ENCODE measurements at places on chromosomes 7 and 10. TPM values are rescaled to one million over a fixed set of nuclear protein-coding genes. Genes with fewer than 3 reads are reported as not detected.

GRCh38 chr7:95102662-95103061 is 195.3 kb downstream of the PPP1R9A start:
- no peak for DNase-seq

DNA sequence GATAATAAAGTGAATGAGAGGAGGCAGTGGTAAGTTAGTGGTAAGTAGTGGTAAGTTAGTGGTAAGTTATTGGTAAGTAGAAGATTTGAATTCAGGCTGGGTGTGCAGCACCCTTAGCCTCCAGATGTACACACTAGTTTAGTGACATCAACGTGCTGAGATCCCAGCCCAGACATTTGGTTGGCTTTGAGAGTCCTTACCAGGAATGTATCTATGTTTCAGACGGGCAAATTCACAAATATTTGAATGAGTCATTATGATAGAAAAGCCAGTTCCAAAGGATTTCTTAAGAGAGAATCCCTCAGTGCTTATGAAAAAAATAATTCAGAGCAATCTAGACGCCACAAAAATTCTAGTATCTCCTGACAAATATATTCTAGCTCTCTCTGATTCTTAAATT is 70.0 kb downstream of the ARL4A start:
- DNase-seq: no peak

DNA sequence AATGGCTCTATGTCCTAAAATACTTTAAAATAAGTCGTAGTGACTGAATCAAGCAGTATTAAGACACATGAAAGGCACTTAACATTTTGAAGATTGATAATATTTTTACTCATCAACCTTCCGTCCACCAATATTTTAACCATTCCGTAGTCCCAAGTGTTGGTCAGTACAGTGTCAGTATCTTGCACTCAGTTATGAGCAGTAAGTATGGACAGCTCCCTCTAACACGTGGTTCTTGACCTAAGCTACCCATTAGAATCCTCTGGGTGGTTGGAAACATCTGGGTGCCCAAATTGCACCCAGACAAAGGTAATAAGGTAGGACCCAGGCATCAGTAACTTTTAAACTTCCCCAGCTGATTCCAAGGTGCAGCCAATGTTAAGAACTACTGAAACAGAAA is 260.2 kb downstream of the HDAC9 start:
- no peak for DNase-seq

- DNase-seq: no peak
Measured at GRCh38 chr10:58892031-58892531, 284.4 kb upstream of the PHYHIPL start.

- no peak for DNase-seq
Measured at GRCh38 chr7:66699998-66700397, 40.5 kb upstream of the RABGEF1 start.

DNA sequence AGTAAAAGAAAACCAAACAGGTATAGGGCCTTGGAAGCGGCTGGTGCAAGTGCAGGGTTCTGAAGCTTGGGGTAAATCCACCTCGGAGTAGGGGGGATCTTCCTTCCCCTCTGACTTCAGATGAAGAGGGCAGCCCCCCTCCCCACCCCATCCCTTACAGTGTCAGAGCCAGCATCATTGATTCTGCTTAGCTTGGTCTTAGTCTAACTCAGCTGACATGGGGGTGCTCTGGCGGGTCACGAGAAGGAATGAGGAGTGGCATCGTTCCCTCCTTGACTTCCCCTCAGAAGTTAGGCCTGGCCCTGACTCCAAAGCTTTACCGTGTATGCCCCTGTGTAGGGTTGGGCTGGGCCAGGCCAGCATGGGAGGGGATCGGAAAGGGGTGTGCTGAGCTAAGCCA is 44.2 kb upstream of the SAMD8 start:
- no peak for DNase-seq

GRCh38 chr10:43083764-43084163 is 6.9 kb downstream of the RET start:
- DNase-seq: no peak

- DNase-seq: no peak
Measured at GRCh38 chr10:35778306-35778705, 136.2 kb upstream of the FZD8 start.

DNA sequence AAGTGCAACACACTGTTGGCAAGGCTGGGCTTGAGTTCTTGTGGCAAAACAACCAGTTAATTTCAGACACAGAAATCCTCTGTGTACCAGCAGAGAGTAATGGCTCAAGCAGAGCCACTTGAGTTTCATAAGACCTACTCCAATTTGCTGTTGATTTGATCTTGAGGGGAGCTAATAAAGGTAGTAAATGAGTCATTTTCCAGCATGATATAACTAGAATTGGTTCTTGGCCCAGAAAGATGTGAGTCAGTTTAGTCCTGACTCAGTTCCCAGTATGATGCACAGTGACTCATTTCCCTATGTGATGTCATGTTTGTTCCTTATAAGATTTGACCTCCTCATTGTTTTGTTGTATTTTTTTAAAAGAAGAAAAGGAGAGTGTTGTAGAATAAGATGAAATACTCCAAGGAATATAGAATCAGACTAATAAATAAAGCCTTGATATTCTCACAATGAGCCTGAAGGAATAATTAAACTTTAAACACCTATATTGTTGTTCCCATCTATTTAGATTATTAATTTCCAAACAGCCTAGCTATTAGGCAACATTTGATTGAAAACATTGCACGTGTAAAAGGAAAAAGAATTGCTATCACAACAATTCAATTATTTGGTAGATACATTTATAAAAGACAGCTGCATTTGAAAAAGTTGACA is 186.2 kb downstream of the REEP3 start:
- no peak for DNase-seq

DNA sequence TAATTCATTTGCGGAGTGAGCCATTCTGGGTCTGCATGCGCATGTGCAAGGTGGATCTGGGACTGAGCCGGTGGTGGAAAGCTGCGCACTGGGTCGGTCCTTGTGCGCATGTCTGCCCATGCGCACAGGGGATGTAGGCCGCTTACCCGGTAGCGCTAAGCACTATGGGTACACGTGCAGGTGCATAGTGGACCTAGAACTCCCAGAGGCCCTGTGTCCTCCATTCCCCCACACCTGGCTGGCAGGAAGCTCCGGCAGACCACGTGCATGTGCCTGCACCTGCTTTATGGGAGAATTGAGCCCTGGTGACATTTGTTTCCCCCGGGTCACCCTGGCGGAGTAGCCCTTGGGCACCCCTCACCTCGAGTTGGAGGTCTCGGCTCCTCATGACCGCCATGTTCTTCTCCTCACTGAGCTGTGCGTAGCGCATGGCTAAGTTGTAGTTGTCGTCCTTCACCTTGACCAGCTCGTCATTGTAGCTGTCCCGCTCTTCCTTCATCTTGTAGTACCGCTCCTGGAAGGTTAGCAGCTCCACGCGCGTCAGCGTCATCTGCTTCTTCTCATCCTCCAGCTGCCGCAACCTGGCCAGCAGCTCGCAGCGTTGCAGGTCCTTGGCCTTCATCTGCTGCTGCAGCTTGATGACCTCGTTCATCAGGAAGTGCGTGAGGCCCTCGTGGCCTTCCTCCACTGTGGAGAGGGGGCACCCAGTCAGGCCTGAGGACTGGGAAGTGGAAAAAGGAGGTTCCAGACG is 99.6 kb downstream of the CARD11 start:
- no peak for DNase-seq

- DNase-seq: no peak
Measured at GRCh38 chr7:98681951-98682350, 64.9 kb downstream of the NPTX2 start.

- DNase-seq: no peak
Measured at GRCh38 chr7:134630893-134631292, 15.8 kb upstream of the BPGM start.

DNA sequence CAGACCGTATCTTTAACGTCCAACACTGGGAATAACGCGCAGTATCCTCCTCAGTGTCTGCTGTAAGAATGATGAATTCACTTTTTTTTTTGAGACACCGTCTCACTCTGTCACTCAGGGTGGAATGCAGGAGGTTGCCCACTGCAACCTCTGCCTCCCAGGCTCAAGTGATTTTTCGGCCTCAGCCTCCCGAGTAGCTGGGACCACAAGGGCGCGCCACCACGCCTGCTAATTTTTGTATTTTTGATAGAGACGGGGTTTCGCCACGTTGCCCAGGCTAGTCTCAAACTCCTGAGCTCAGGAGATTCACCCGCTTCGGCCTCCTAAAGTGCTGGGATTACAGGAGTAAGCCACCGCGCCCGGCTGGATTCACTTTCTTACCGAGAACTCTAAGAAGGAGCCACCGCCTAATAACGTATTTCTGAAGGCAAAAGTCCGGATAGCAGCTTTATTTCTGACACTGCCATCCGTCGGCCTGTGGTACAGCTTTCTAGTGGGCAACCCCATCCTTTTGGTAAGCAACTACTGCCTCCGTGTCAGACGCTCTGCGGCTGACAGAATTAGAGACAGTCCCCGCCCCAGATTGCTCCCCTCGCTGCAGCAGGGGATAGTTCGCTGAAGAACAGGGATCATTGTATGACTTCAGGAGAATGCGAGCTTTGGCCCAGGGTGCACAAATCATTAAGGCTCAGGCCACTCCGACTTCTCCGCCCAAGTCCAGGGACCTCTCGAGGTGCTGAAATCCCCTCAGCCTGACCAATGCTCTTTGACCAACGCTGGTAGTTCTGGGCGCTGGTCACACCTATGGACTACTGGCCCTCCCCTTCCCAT is 662 bp downstream of the POLR3A start:
- no peak for DNase-seq

DNA sequence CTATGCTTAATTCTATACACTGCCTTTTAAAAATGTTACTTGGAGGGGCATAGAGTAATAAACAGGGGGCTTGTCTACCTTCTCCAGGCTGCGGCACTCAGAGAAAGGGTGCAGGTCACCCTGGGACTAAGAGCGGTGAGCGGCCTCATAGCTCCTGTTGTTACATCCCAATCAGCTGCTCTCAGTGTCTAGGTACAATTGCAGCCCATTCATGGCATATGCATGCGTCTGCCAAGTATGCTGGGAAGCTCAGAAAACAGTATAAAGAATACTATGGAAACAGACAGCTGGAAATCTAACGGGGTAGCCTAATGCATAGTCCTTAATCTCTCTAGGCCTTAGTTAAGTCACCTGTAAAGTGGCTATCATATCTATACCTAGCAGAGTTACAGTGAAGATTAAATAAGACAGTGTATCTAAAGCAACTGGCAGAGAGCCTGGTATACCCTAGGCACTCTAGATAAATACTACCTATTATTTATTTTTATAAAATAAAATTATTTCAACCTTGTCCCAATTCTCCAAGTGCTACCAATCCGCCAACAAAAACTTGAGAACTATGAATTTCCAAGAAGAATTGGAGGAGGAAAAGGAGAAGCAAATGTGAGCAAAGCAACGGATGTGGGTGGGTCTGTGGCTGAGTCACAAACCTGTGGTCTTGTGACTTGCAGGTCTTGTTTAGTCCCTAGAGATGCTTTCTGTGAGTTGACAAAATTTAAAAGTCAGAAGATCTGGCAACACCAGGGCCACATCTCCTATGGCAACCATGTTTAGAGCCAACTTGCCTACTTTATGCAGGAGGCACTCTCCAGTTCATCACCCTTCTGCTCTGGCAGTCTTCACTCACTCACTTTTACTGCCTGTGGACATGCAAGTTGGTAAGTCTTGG is 183.0 kb downstream of the RAPGEF5 start:
- no peak for DNase-seq

- DNase-seq: peak; percentile 43
Measured at GRCh38 chr7:70829221-70830059, 302.5 kb upstream of the GALNT17 start.

DNA sequence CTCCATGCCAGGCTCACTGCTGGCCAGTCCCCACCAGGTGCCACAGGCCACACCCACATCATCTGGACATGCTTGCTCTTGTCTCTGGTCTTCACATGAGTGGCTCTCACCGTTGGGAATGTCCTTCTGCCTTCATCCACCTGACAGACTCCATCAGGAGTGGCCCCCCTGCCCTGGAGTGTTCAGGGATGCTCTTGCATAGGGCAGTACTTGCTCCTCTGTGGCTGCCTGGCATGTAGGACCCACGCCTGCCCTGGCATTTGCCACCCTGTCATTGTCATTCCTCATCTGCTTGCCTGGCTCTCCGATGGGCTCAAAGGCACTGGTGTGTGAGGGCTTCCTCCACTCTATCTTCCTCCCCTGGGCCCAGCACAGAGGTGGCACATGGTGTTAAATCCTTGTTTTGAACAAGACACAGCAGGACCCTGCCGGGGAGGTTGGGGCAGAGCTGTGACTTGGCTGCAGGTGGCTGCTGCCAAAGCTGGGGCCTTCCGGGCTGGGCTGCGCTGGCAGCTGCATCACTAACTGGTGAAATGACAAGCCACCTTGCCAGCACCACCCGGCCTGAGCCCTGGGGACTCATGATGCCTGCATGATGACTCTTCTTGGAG is 1.8 kb downstream of the SH2D4B start:
- no peak for DNase-seq

- no peak for DNase-seq
Measured at GRCh38 chr10:34769899-34770298, 45.2 kb downstream of the PARD3 start.

- peak; percentile 51 for DNase-seq
Measured at GRCh38 chr7:19617901-19618300, 90.9 kb downstream of the POLR1F start.

DNA sequence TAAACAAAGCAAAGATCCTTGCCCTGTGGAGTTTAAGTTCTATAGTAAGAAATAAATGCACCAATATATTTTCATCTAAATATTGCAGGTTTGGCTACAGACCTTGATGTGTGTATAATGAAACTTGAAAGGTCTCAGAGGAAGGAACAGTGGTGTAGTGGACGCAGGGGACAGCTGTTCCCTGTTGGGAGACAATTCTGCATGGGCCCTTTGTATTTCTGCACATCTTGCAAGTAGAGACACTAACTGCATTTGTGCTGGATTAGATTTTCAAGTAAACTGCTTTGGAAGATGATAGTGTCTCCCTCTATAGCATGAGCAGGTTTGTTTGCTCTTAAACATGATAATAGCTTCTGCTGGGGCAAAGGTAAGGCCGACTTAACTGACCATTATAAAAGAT is 57.5 kb upstream of the FAM133B start:
- DNase-seq: no peak

- no peak for DNase-seq
Measured at GRCh38 chr10:89351412-89351779, 23.6 kb downstream of the IFIT3 start.

DNA sequence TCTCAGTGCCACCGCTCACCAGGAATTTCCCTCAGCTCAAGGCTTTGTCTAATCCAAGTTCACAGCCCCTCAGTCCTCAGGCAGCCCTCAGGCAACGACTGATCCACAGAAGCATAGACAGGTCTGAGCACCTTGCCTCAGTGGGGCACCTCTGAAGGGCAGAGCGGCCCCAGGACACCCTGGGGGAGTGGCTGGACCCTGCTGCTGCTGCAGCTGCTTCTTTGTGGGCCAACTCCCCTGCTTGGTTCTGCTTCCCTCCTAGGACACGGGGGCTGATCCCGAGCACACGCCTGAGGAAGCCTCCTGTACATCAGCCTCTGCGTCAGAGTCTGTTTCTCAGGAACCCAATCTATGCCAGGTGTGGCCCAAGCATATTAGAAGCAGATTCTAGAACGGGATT is 16.2 kb downstream of the CUZD1 start:
- DNase-seq: no peak

GNGT1 gene
- polyA plus RNA-seq: 0.13 TPM

TMEM176A gene
- polyA plus RNA-seq: 84.6 TPM

C10orf62 gene
- 0.84 TPM for polyA plus RNA-seq

HECW1 gene
- polyA plus RNA-seq: 6.7 TPM

LRRC4 gene
- polyA plus RNA-seq: 9.2 TPM

IGF2BP3 gene
- polyA plus RNA-seq: 66.8 TPM

SPDYE16 gene
- polyA plus RNA-seq: 1.6 TPM

NEUROD6 gene
- not detected for polyA plus RNA-seq

RAB19 gene
- polyA plus RNA-seq: 3.3 TPM

CYP2C19 gene
- 0.29 TPM for polyA plus RNA-seq

CYP26C1 gene
- 0.16 TPM for polyA plus RNA-seq

TAS2R41 gene
- not detected for polyA plus RNA-seq

PHYHIPL gene
- polyA plus RNA-seq: 14.3 TPM

ARHGEF5 gene
- 25.6 TPM for polyA plus RNA-seq

All from renal cortex interstitium (tissue), 15 donors.